Activated naive CD4-positive, alpha-beta T cell treated with anti-CD3 and anti-CD28 coated beads, Interleukin-2, amount 50 U/mL, for 72 hours (primary cell): ENCODE measurements at places on chromosomes 2 and 18.

DNA sequence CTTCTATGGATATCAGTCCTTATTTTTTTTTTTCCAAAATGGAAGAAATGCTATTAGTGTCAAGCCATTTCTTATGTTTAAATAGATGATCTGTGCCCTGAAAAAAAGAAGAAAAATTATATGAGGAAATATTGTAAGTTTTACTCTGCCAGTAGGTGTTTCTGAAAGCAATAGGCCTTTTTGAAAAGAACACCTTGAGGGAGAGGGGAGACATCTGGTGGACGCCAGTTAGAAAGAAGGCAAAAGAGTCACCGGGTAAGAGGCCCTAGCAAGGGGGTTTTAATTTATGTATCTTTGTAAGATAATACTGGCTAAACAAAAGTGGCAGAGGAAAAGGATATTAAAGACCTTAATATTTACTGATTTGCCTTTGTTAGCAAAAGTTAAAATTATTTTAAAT lies 56.1 kb downstream of the DYNAP start:
- no peak for DNase-seq

- DNase-seq: no peak
Measured at GRCh38 chr2:17518212-17519154, at the start of gene RAD51AP2. Gene RAD51AP2 (minus strand): TSS chr2:17518440. CDS start chr2:17518415, 25 bp downstream.

- DNase-seq: no peak
Measured at GRCh38 chr2:45330637-45331409, 280.2 kb downstream of the SRBD1 start.

- DNase-seq: no peak
Measured at GRCh38 chr18:27861539-27861938, 315.4 kb downstream of the CDH2 start.

DNA sequence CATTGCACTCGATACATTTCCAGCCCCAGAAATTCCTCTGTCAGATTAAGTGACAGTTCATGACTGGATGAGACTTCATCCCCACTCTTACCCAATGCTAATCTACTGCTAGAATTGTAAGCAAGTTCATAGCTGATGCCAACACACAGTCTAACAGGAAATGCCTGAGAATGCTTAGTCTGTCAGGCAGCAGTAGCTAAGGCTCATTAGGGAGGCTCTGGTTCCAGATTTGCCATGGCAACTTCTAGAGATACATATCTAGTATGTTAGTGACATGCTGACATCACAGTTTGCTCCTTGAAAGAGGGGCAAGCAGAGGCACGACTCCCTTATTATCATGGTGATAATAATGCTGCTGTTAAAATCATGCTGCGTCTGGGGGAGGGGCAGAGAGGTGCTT lies 198.4 kb downstream of the RBM43 start:
- DNase-seq: no peak

GRCh38 chr2:171792886-171793580 lies 101.0 kb downstream of the SLC25A12 start:
- DNase-seq: no peak
